ENCODE measurements at places on chromosomes 5 and 9.

DNA sequence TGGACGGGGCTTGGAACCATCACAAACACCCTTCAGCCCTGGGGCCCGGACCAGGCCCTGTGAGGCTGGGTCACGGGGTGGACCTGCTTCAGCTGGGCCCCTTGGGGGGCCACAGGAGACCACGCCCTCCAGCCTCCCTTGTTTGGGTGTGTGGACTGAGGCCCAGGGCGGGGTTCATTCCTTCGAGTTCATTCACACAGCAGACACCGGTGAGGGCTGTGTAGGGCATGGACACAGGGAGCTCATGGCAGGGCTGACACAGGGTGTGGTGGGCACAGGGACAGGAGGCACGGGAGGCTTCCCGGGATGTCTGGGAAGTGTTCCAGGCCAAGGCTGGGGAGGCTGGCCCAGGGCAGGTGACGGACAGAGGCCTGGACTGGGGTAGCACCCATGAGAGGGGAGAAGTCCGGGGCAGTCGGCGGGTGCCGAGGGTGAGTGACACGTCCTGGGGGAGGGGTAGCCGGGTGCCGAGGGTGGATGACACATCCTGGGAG, 8.9 kb downstream of the DNLZ start:
- DNase-seq, result no peak

DNA sequence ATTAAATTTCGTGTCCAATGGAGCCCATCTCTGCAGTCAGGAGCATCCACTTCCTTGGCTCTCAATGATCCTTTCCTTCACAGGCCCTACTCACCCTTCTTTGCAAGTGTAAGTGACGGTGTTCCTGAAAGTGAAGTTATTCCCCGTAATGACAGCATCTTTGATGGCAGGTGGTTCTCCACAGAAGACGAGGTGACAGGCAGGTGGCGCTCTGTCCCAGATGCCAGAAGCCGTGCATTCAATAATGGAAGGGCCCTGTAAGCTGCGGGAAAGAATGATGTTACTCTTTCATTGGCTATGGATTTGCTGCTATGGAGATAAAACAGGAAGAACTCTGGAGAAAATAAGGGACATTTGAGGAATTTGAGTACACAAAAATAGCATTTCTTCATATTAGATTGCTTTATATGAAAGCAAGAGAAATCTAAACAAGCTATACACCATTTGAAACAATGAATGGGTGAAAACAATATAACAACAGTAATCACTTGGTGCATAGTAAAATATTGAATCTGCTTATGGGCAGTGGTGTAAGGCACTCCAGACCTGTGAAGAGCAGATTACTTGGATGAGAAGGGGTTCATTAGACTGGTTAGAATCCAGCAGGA, 89.9 kb upstream of the TXNDC8 start:
- DNase-seq, result no peak

- DNase-seq, result no peak
These were observed 14.9 kb downstream of the ARHGEF28 start for GRCh38 chr5:73640861-73641320.

- no peak for DNase-seq
These were observed 40.1 kb downstream of the F2R start for GRCh38 chr5:76755779-76756637.

- no peak for DNase-seq
These were observed 80.7 kb downstream of the C9orf152 start for GRCh38 chr9:110126986-110127864.

- DNase-seq, result no peak
These were observed 354.8 kb downstream of the TMEM232 start for GRCh38 chr5:110371725-110372041.

GRCh38 chr9:33813712-33814641, 3.0 kb upstream of the UBE2R2 start:
- DNase-seq, result no peak

GRCh38 chr5:127375544-127376091, 85.0 kb downstream of the MEGF10 start:
- DNase-seq, result no peak

- no peak for DNase-seq
These were observed 38.2 kb upstream of the EXOC3 start for GRCh38 chr5:404666-405241.

GRCh38 chr9:84947412-84947972, 278.0 kb downstream of the NTRK2 start:
- no peak for DNase-seq

- peak; percentile 50 for DNase-seq
These were observed 5.0 kb upstream of the SLC34A1 start for GRCh38 chr5:177378884-177379883.

DNA sequence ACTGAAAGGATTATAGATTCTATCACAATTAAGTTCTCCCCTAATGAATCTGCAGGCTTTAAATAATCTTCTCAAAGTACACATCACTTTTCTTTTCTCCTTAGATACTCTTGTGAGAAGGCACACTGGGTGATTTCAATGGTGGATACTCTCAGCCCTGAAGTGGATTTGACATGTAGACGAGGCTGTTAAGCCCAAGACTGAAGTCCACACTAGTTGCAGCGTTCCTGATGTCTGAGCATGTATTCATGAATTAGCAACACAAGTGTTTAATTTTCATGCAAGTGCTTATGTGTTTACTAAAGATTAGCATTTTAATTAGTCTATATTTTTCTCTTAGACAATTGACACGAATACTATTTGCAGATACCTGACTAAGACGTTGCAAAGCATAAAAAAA, 218.9 kb downstream of the TMEM161B start:
- no peak for DNase-seq

DNA sequence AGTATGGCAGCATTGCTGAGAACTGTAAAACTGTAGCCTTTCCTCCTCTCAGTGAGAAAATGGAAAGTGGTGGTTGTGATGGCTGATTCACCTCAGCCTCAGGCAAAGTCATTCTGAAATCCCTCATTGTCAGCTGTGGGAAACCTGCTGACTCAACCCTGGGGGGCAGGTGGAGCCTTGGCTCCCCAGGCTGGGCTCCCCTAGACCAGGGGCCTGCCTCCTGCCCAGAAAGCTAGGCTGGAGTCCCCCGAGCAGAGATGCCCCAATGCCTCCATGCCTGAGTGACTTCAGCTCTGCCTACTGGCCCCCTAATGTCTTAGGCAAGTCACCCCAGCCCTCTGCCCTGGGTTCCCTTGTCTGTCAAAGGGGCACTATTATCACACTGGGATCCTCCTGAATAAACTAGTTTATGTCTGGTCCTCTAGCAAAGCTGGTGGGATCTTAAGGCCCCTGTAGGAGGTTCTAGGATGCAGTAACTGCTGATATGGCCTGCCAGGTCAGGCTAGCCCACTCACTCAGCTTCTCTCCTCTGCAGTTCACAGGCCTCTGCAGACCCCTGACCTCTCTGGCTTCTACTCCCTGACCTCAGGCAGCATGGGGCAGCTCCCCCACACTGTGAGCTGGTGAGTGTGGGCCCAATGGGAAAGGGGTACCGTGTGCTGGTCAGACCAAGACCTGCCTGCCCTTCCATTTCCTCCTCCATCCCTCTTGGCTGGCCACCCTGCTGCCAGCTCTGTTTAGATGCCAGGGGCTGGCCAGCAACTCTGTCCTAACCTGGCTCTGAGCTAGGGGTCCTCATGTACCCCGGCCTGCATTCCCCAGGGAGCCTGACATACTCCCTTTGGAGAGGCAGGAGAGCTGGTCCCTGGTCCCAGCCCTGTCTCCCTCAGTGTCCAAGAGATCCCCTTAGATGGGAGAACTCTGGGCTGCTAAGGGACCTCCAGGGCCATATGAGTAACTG, 24.2 kb downstream of the TCF7 start:
- peak; percentile 78 for DNase-seq

- no peak for DNase-seq
These were observed 50.2 kb upstream of the RIC1 start for GRCh38 chr9:5578698-5579085.

DNA sequence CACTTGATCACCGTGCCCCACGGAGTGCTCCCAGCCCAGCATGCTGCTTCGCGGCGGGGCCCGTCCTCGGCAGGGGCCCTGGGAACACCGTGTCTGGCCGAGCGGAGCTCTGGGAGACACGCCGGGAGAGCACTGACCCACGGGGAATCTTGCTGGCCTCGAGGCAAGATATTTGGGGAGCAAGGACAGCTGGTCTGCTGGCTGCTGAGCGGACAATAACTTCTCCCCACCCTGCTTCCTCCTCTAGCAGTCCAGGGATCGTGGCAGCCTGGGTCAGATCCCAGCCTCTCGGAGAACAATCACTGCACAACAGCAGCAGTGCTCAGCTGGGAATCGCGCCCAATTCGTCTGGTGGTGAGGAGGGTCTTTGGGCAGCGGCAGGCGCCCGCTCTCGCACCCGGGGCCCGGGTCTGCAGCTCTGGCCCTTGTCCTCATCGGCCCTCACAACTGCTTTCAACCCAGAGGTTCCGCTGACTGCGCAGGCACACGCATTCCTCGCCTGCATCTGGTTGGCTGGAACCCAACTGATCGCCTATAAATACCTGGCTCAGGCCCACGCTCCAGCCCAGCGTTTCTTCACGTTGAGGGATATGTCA, 43.4 kb downstream of the DBH start:
- no peak for DNase-seq

DNA sequence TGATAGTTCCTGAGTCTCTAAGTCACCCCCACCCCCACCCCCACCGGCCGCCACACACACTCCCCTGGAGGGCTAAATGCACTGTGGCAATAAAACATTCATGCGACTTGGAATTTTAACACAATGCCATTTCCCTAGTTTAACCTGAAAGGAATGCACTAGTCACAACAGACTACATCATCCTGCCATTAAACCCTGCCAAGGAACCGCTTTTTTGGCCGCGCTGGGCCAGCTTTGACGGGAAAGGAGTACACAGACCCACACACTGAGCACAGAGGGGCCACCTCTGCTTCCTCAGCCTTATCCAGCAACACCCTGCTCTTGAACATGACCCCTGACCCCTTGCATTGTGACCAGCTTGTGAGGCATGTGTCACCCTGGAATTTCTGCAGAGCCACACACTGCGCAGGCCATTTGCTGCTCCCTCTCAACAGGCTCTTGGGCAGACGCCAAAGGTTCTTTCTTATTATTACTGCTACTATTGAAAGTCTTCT, 165.3 kb downstream of the BNC2 start:
- no peak for DNase-seq

DNA sequence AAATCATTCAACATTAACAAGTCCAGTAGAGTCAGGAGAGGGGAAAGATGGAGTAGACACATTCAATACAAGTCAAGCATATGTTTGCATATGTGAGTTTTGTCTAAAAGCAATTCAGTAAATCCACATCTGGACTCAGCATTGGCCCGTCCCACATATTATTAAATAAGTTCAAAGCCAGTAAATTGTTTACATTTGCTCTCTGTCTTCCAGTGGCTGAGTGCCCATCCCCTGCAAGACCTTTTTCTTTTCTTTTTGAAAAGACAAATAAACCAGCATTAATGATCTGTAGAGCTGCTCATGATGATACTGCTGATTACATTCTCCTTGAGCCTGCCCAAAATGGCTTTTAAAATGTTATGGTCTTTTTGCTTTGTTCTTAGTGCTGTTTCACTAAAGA, 71.1 kb downstream of the TNC start:
- no peak for DNase-seq

- DNase-seq, result no peak
These were observed 3.8 kb upstream of the ELAVL2 start for GRCh38 chr9:23829580-23830475.

- peak; percentile 43 for DNase-seq
These were observed 569 bp downstream of the HINT2 start for GRCh38 chr9:35814106-35814840.

- DNase-seq, result peak; percentile 24
These were observed 828 bp downstream of the ZSWIM6 start for GRCh38 chr5:61332851-61333320.

DNA sequence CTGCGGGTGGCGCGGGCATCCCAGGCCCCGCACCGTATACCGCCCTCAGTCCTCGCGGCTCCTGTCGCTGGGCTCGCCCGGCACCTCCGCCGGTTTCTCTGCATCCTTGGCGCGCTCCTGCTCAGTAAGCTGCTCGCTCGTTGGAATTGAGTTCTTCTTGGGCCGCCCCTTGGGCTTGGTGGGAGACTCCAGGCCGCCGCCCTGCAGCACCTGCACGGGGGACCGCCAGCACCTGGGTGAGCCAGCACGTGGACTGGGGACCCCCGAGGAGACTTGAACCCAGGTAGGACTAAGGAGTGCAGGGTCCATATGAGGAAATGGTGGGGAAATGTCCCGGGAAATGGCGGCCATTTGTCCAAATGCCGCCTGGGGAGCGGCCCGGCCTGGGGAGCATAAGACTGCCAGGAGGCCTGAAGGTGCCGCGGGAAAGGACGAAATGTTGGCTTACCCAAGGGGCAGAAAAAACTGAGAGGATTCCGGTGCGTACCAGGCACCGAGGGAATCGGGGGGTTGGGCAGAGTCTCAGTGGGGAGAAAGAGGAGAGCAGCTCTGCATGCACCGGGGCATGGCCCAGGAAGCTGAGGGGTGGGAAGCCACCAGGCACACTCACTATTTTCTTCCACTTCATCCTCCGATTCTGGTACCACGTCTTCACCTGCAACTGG, 2.9 kb downstream of the BARX1 start:
- DNase-seq, result no peak

DNA sequence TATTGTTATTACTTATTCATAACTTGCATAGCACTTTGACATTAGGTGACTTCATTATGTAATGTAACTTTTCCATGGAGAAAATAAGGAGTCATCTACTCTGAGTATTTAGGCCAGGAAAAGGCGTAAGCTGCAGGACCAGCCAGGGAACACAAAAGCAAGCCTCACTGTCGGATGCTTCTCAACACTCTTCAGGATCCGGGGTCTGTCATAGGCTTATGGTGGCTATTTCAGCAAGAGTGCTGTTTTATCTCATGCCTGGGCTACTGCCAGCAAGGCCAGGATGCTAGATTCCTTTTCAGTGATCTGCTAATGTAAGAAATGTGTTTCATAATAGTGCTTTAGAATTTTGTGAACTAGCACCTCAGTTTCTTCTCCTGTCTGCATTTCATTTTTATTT, 162.4 kb downstream of the CHSY3 start:
- no peak for DNase-seq

Measured in activated naive CD4-positive, alpha-beta T cell treated with Interleukin-2 at 50 U/mL for 16 hours (primary cell).